NCI-H345 (cell line): ENCODE measurements at places on chromosomes 6 and 20.

- no peak for DNase-seq
Observed at GRCh38 chr6:106890447-106890846, 84.1 kb downstream of the CD24 start.

- DNase-seq: no peak
Observed at GRCh38 chr6:132715204-132715603, 1.3 kb upstream of the VNN1 start.

DNA sequence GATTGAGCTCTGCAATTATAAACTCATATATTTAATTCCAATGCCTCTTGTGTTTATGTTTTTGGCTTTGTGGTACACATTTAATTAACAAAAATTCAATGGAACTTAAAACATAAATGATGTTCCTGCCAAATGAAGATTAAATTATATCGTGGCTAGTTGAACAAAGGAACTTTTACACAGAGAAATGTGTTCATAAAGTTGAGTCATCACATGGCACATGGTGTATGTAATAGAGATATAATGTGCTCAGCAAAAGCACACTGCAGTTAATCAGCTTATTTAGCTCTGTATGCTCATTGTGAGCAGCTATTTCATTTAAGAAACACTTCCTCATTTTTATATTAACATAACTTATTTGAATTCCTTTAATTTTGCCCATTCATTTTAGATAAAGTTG is 1295.6 kb upstream of the CITED2 start:
- no peak for DNase-seq

GRCh38 chr6:11201772-11202512 is 30.5 kb downstream of the NEDD9 start:
- no peak for DNase-seq

- DNase-seq: no peak
Observed at GRCh38 chr6:36599791-36600209, 5.6 kb downstream of the SRSF3 start.
